Stimulated activated CD4-positive, alpha-beta T cell treated with anti-CD3 and anti-CD28 coated beads, Interleukin-2, amount 100 ng/mL, for 48 hours (primary cell): ENCODE measurements at places on chromosomes 16 and 17.

DNA sequence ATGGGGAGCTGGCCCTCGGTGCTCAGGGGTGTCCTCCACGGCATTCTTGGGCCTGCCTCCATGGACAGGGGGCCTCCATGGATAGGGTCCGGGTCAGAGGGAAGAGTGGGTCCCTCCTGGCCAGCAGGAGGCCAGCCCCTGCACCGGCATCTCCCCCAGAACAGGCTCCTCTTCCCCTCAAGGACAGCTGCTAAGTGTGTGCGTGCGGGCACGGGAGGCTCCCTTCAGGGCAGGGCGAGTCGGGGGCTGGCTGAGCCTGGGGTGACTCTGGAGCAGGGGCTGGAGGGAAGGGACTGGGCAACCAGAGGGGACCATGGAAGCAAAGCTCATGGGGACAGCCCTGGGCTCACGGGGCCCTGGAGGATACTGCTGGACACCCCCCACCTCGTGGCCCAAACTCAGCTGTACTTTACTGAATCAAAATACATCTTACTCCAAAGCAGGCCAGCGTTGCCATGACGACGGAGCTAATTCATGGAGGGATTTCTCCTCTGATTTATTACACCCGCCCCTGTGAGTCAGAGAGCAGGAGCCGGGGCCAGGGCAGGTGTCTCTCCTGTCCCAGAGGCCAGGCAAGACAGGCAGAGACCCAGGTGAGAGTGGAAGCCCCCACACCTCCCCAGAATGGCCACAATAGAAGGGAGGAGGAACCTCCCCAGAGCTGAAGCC lies 2.1 kb downstream of the CASKIN1 start:
- no peak for DNase-seq

DNA sequence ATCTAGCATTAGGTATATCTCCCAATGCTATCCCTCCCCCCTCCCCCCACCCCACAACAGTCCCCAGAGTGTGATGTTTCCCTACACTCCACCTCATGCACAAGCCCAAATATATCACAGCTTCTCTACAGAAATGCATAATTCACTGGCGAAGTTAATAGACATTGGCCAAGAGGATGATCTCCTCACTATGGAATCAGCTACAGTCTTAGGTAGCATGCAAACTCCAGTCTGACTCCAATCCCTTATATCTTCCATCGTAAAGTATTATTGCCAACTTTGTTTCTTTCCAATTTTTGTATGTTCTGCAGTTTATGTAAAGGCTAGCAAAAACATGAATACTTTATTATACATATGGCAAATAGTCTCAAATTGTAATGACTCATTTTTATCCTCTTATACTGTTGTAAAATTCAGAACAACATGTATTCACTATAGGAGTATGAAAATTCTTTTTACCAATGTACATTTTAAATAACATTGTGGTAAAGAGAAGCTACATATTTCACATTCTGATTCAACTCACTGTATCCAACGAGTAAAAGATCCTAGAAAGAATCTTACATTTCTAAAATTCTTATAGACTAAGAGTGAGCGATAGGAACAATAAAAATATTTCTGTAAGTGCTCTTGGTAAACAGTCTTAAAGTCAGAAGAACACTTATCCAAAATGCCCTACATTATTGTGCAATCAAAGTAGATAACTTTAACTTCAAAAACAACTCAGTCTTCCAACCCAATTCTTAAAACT lies 871 bp downstream of the ABCA8 start:
- DNase-seq = no peak

GRCh38 chr16:52283018-52283417 lies 263.9 kb downstream of the TOX3 start:
- no peak for DNase-seq

DNA sequence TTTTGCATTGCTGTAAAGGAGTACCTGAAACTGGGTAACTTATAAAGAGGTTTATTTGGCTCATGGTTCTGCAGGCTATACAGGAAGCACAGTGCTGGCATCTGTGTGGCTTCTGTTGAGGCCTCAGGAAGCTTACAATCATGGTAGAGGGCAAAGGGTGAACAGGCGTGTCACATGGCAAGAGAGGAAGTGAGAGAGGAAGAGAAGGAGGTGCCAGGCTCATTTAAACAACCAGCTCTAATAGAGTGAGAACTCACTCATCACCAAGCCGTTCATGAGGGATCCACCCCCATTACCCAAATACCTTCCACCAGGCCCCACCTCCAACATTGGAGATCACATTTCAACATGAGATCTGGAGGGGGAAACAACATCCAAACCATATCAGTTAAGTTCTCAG lies 16.4 kb upstream of the CLEC19A start:
- no peak for DNase-seq

DNA sequence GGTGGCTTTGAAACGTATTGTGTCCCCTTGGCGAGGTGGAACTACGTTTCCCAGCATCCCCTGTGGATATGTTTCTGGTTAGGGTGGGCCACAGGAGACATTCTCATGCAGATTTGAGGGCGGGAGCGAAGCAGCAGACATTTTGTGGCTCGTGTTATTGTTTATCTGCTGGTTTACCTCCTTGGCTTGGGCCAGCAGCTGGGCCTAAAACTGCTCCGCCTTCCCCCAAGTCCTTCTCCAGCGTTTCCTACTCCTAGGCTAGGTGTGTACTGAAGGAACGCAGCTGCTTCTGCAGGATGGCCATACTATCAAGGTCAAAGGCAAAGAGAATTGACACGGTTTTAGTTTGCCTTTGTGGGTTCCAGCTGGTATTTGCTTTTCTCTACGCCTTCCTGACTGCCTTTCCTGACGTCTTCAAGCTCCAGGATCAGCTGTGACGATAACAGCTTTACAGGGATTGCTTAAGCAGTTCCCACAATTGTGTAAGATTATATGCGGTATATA lies 17.2 kb upstream of the WSB1 start:
- DNase-seq = no peak

DNA sequence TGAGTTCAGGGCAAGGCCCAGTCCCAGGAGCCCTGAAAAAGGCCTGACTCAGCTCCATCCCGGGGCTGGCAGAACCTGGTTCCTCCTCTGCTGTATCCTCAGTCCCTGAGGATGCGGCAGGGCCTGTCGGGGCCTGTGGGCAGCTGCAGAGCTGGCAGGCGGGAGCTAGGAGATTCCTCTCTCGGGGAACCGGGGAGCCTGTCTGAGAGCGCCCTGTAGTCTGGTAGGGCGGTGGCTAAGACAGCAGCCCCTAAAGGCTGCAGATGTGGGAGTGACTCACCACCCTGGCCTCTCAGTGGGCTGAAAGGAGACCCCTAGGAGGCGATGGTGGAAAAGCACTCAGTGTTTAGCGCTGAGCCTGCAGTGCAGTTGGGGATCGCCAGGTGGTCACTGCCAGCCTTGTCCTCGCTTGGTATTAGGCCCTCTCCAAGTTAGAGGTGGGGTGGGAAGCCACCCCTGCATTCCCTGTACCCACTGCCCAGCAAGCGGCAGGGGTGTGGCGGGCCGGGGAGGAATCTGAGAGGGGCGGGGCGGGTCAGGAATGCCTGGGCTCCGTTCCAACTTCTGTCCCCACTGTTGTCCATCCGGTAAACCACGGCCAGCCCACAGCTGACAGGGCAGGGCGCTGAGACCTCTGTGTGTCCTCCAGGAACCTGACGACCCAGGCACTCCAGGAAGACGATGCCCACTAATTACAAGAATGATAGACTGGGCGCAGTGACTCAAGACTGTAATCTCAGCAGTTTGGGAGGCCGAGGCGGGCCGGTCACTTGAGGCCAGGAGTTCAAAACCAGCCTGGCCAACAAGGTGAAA lies 29.5 kb upstream of the CDH1 start:
- no peak for DNase-seq

DNA sequence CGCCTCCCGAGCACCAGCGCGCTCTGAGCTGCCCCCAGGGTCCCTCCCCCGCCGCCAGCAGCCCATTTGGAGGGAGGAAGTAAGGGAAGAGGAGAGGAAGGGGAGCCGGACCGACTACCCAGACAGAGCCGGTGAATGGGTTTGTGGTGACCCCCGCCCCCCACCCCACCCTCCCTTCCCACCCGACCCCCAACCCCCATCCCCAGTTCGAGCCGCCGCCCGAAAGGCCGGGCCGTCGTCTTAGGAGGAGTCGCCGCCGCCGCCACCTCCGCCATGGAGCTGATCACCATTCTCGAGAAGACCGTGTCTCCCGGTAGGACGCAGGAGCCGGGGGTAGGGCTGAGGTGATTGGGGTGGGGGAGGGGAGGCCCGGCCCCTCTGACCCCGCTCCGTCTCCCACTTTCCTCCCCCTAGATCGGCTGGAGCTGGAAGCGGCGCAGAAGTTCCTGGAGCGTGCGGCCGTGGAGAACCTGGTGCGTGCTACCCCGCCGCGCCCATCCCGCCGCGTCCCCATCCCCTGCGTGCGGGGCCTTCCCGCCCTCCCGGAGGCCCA lies 329 bp downstream of the KPNB1 start:
- peak; percentile 50 for DNase-seq

DNA sequence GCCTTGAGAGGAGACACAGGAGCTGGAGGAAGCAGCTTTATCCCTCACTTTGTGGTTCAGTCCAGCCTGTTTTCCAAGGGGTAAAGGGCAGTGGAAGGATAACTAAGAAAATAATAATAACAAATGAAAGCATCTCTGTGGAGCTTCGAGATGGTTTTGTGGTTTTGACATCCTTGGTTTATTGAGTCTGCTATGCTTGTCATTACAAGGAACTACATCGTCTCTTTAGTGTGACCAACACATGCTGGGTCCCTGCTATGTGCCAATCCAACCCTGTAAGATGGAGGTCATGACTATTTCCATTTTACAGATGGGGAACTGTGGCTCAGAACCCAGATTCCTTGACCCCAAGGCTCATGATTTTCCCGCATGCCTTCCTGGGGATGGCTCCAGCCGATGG lies 124.8 kb downstream of the MRM1 start:
- DNase-seq = no peak
